ENCODE measurements at places on chromosomes 11 and 22.
A peak's percentile ranks its signal among the peaks of the same experiment; 100 is the strongest.

- DNase-seq, result peak; percentile 78
Observed at GRCh38 chr11:12281571-12282478, 95.5 kb upstream of the PARVA start.

- no peak for DNase-seq
Observed at GRCh38 chr11:119852741-119853140, 123.7 kb upstream of the NECTIN1 start.

DNA sequence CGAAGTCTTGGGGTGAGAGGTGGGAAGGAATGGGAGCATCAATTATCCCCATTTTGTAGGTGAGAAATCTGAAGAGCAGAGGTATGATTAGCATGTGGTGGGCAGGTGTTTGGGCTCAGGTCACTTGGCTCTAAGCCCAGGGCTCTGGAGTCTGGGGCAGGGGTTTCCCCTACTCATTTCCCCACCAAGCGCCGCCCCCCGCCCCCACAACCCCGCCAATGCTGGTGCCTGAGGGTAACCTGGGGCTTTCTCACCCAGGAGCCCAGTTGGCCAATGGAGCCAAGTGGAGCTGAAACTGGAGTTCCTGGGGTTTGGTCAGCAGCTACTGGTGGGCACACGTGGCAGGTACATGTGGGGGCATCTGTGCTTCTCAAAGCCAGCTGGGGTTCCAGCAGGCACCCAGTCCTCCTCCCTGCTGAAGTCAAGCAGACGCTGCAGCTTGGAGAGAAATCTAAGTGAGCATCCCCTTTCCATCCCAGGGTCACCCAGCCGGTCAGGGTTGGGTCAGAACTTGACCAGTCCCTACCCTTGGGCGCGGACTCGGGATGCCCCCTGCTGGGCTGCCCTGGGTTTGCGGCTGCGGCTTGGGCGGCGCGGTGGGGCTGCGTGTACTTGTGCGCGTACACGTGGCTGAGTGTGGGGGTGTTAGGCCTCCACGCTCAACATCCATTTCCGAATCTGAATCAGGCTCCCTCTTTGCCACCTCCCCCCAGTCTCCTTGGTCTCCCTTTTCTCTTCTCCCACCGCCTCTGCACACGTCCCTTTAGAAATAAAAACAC lies 1.7 kb upstream of the CHRM1 start:
- peak; percentile 41 for DNase-seq

- DNase-seq, result no peak
Observed at GRCh38 chr11:121099885-121100284, 1.2 kb upstream of the TECTA start.

DNA sequence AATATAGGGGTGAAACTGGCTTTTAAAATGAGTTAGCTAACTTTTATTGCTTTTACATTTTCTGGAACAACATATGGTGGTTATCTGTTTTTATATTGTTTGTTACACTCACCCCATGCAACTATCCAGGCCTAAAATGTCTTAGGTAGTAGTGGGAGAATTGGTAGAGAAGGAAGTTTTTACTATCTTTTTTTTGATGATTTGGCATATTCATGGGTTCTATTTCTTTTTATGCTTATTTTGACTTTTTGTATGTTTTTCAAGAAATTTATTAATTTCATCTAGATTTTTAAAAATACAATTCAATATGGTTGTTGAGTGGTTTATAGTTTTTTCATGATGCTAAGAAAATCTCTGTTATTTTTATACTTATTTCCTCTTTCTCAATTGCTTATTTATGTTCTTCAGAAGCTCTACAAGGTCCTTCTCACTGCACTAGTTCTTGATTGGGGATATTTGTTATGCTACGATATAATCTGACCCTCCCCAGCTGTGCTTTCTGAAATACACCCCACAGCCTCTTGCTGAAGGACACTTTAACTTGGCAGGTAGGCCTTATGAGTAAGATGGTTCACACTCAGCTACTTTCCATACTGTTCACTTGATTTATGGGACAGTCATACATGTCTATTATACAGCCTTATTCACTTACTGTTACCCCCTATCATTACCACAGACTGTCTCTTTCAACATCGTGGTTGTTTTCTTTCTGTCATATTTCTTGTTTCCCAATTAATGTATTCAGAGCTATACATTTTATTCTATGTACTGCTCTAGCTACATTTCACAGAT lies 431.2 kb downstream of the METTL15 start:
- DNase-seq, result no peak

- DNase-seq, result no peak
Observed at GRCh38 chr11:1197886-1198560, 24.8 kb upstream of the MUC5B start.

DNA sequence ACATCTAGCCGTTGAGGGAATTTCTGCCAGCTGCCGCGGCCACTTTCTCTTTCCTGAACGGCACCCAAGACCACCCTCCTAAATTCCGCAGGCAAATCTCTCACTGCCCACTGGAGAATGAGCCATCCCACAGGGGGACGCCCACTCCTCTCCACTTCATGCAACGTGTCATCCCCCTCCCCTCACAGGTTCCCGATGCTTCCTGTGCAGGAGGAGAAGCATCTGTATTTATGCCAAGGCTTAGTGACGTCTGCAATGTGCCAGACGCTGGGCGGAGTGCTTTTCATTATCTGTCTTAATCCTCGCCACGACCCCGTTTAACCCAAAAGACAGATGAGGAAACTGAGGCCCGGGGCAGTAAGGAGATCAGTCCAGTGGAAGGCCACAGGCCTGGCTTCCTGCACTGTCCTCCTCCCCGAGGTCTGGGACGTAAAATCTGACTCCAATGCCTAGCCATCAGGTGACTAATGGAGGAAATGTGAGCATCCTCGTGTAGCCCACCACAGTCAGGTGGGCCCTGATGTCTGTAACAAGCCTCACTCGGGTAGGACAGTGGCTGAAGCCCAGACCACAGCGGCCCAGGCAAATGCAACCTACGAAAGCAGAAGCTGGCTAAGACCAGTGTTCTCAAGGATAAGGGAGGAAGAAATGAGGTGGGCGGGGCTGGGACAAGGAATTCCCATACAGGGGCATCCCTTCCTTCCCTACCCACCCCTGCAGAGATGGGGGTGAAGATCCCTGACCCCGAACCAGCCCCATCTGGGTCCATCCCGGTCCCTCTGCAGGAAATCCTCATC lies 23.1 kb downstream of the MN1 start:
- DNase-seq, result no peak

- DNase-seq, result peak; percentile 65
Observed at GRCh38 chr11:11170352-11171084, 182.5 kb downstream of the CSNK2A3 start.

DNA sequence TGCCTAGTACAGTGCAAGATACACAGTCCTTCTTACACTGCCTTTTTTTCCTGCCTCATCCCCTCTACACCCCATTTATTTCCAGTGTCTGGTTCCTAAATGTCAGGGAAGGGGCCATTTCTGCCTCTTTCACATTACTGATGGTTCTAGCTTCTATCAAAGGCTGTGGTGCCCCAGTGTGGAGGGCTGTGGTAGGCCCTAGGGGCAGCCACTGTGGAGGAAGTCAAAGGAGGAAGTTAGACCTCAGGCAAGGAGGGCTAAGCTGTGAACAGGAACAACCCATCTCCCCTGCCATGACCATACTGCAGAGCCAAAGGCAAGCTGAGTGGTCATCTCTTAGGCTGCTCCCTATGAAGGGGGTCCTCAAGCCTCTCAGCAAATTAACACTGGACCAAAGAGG lies 81.9 kb upstream of the CRTAM start:
- DNase-seq, result peak; percentile 36

GRCh38 chr11:92886243-92886905 lies 83.1 kb upstream of the MTNR1B start:
- DNase-seq, result peak; percentile 61
